ENCODE measurements at places on chromosomes 2 and 18. TPM values are rescaled to one million over a fixed set of nuclear protein-coding genes. Genes with fewer than 3 reads are reported as not detected.

TWIST2 gene
- total RNA-seq, result not detected

KCNF1 gene
- total RNA-seq, result not detected

LIMS2 gene
- total RNA-seq, result 2.4 TPM

STARD7 gene
- 190 TPM for total RNA-seq

FKBP1B gene
- total RNA-seq, result 1.8 TPM

SNTG2 gene
- total RNA-seq, result 0.17 TPM

SPATA3 gene
- total RNA-seq, result 2.5 TPM

TSN gene
- total RNA-seq, result 33.7 TPM

GPR75 gene
- total RNA-seq, result 1.1 TPM

SCG2 gene
- total RNA-seq, result not detected

NDUFV2 gene
- total RNA-seq, result 520 TPM

METAP1D gene
- 4.1 TPM for total RNA-seq

REG3G gene
- not detected for total RNA-seq

GTF2A1L gene
- total RNA-seq, result not detected

IL37 gene
- 0.78 TPM for total RNA-seq

SLC35F6 gene
- 15.0 TPM for total RNA-seq

CCDC68 gene
- total RNA-seq, result 0.17 TPM

RESP18 gene
- total RNA-seq, result not detected

IL1B gene
- total RNA-seq, result 0.40 TPM

RUFY4 gene
- 2.4 TPM for total RNA-seq

AMER3 gene
- not detected for total RNA-seq

MC2R gene
- total RNA-seq, result not detected

SERPINB5 gene
- total RNA-seq, result not detected

ERMN gene
- total RNA-seq, result 1.6 TPM

B3GNT7 gene
- total RNA-seq, result 0.19 TPM

PROC gene
- not detected for total RNA-seq

SLC23A3 gene
- 7.7 TPM for total RNA-seq

NOSTRIN gene
- total RNA-seq, result not detected

CCDC74B gene
- total RNA-seq, result 4.4 TPM

RSAD2 gene
- total RNA-seq, result 2.8 TPM

CYRIA gene
- 0.06 TPM for total RNA-seq
